ENCODE measurements at places on chromosomes 2 and 18. TPM values are rescaled to one million over a fixed set of nuclear protein-coding genes. Genes with fewer than 3 reads are reported as not detected.

GRCh38 chr2:233369897-233370685, 15.8 kb downstream of the DGKD start:
- DNase-seq: no peak

- no peak for DNase-seq
These were observed 105.4 kb downstream of the KCNH7 start for GRCh38 chr2:162732946-162733698.

The ERLEC1 gene
- 112 TPM for total RNA-seq

The PAIP2B gene
- total RNA-seq: 0.55 TPM

The MSTN gene
- 0.17 TPM for total RNA-seq

The FAM228A gene
- total RNA-seq: not detected

GRCh38 chr2:153059338-153060052, 341.1 kb downstream of the ARL6IP6 start:
- DNase-seq: peak; percentile 83
